ENCODE measurements at places on chromosomes 7 and 10.

- no peak for DNase-seq
These were observed 150.5 kb downstream of the PTPN20 start for GRCh38 chr10:47061776-47062175.

GRCh38 chr7:154984601-154985188, 18.2 kb downstream of the PAXIP1 start:
- no peak for DNase-seq

- DNase-seq, result peak; percentile 12
These were observed 95.6 kb downstream of the USP6NL start for GRCh38 chr10:11515596-11516430.

- DNase-seq, result no peak
These were observed 43.1 kb upstream of the KLHL7 start for GRCh38 chr7:23062452-23062851.

- no peak for DNase-seq
These were observed 650.4 kb upstream of the CELF2 start for GRCh38 chr10:10367264-10367663.

GRCh38 chr10:61830072-61830845, 71.2 kb upstream of the ARID5B start:
- DNase-seq, result no peak

Measured in T-helper 9 cell (primary cell).